Omental fat pad (tissue), 4 donors: ENCODE measurements at places on chromosomes 5 and 9.

DNA sequence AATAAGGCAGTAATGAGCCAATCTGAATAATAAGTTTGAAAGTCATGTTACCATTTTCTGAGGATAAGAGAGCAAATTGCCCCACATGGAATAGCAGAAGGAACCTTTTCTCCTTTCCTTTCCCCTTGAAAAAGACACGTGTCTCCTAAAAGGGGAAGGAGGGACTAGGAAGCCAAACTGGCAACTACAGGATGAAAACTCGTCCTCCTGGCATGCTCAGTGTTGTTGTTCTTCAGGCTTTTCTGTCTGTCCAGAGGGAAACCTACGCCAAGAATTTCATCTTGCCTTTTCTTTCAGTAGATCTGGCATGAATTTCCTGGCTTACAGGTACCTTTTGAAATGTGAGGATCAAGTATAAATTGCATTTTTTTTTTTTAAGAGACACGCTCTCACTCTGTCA is 355.9 kb upstream of the TLE4 start:
- no peak for DNase-seq

- DNase-seq = peak; percentile 91
These were observed 13.3 kb downstream of the TRIM7 start for GRCh38 chr5:181191526-181192336.

GRCh38 chr5:176897263-176897662 is 1.9 kb downstream of the HK3 start:
- DNase-seq = no peak

GRCh38 chr5:65037831-65038815 is 269.4 kb downstream of the CWC27 start:
- DNase-seq = no peak

- no peak for DNase-seq
These were observed 98.0 kb upstream of the PITX1 start for GRCh38 chr5:135131801-135132680.

GRCh38 chr9:23290973-23291372 is 535.1 kb downstream of the ELAVL2 start:
- DNase-seq = no peak

- no peak for DNase-seq
These were observed 2.6 kb downstream of the SLC35A4 start for GRCh38 chr5:140567136-140567818.
